Bone marrow (tissue), 2 donors: ENCODE measurements at places on chromosomes 3 and 15.

GRCh38 chr3:4834403-4834866 lies 144.8 kb upstream of the BHLHE40 start:
- DNase-seq = no peak

GRCh38 chr3:30042274-30042859 lies 564.0 kb upstream of the TGFBR2 start:
- DNase-seq = peak; percentile 55

DNA sequence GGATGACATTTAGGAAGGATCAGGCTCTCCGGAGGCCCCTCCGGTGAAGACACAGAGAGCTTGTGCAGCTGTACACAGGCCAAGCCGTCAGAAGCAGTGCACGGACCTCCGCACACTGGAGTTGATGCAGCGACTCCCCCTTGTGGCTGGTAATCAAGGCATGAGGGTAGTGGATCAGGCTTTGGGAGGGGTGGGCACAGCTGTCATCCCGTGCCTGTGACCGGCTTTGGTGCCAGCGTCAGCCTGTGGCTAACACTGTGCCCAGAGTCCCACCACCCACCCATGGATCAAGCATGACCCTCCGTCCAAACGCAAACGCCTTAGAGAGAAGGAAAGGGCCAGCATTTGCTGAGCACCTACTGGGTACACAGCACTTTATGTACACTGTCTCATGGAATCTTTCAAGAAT lies 8.2 kb upstream of the GRIP2 start:
- DNase-seq = peak; percentile 35

DNA sequence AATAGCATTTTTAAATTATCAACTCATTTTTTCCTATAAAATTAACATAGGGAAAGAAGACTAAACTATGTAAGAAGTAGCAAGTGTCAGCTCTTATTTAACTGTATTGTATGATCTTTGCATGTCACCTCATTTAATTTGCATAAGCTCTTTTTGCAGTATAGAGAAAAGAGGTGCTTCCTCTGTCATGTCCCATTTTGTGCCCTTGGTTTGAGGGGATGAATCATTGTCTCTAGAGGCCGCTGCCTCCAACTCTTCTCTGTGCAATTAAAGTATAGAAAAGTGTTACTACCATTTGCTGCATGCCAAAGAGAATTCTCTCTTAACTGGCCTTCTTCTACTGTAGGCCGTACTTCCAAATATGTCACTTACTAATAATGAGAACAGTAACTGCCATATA lies 93.4 kb downstream of the LRRC28 start:
- DNase-seq = no peak

DNA sequence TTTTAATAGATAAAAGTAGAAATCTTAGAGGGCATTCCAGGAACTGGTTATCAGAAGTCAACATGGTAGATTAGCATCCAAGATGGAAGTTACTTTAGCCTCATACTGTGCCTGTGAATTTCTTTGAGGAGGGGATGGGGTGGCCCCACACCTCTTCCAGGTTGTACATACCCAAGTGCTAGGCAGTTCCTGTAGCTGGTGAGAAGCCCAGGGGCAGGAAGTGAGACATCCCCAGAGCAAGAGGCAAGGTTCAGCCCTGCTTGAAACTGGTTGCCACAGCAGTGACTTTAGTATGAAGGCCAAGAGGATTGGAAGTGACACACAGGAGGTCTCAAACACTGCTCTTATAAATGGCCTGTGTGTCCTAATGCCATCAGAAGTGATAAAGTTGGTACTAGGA lies 11.9 kb downstream of the GTPBP8 start:
- DNase-seq = no peak

DNA sequence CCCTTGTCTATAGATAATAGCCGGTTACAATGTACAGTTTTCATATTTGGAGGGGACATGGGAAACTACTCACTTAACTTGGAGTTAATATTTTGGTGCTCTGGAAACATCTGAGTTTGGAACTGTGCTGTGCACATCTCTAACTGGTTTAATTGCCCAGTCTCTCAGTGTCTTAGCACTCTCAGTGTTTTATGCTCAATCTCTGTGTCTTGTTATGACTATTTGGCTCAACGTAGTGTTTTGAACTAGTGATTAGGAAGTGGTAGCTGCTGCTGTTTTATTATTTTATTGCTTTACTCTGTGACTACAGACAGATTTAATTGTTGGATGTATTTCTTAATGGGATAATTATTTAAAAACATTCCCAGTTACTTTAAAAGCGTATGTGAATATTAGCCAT lies 17.0 kb downstream of the FNDC3B start:
- DNase-seq = no peak

- no peak for DNase-seq
Measured at GRCh38 chr15:26525096-26525495, 247.8 kb downstream of the GABRB3 start.

DNA sequence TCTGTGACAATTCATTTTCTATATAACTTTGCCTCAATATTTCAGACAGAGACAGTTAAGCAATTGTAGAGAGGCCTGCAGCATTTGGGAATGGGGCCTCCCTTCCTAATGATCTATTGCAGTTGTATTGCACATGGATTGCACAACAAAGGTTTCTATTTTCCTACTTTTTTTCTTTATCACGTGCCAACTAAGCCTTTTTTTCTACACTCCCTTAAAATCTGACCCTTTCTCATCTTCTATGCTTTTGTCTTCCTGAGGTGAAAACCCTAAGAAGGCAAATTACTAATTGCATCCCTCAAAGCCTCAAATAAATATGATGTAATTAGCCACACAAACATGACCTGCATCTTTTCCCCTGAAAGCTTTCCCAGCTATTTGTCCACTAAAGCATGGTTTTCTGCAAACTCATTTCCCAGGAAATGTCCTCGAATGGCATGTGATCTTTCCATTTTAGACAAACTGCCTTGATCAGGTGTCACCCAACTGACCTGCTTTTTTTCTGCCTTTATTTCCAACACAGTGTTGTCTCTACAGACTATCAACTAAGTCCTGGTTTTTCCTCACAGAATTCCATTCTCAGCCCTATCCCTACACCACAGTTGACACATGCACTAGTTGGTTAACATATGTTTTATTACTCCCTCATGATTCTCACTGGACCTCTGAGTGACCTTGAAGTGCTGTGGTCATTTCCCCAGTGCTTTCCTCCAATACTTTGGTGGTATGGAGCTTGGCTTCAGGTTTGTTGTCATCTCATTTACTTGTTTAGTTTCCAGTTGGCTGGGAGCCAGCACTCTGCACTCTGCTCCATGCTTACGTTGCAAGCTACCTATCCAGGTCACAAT lies 31.9 kb upstream of the TSC22D2 start:
- no peak for DNase-seq

DNA sequence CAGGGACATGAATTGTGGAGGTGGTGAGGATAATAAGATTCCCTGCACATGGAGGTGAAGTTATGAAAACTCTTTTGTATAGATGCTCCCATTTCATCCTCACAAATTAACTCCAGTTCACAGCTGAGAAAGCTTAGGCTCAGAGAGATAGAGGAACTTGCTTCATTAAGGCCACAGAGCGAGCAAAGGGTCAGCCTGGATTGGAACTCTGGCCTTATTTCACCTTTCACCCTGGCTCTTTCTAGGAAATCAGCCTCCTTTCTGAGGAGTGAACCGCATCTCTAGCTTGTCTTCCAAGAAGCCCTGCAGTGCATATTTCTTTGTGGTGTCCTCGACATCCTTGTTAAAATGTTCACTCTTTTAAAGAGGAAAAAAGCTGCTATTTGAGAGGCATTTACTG lies 58.0 kb upstream of the SLC25A26 start:
- DNase-seq = no peak

DNA sequence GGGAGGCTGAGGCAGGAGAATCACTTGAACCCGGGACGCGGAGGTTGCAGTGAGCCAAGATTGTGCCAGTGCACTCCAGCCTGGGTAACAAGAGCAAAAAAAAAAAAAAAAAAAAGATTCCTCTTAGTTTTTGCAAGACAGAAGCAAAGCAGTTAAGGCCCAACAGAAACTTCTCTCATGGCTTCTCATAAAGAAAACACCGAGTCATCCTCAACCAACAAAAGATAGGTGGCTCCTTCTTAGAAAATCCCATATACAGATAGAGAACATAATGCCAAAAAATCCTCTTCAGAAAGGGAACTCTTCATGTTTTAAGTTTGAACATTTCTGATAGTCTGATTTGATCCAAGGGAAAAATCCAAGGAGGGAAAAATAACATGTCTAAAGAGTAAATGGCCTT lies 12.5 kb upstream of the SKIL start:
- no peak for DNase-seq

DNA sequence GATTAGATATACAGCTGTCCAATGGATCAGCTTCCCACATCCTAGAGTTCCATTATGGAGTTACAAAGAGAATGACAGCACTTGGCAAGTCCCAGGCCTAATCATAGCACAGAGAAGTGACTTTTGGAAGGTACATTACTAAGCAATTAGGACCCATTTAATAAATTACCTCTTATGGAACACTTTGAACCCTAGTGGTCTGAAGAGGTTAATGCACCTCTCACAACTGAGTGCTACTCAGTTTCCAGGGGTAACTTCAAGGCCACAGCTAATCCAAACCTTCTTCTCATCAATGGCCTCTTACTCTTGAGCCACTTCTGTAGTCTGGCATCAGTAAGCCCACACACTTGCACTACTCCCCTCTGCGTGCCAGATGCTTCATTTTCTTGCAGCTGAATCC lies 34.9 kb upstream of the MEIS2 start:
- DNase-seq = no peak

GRCh38 chr3:54360320-54360719 lies 238.0 kb downstream of the CACNA2D3 start:
- no peak for DNase-seq

DNA sequence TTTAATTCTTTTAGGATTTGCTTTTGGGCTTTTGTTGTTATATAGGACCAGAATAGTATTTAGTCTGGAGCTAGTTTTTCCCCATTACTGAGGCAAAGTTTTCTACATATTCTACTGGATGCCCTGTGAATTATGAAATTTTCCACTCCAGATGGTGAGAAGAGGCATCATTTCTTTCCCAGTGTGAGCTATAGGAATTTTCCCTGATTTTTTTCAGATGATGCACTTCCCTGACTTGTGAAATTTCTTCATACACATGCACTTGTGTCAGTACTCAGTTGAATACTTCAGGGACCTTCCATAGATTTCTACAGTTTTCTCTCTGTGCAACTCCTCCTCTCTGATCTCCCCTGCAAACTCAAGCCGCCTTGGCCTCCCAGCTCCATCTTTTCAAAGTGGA lies 73.7 kb upstream of the SLCO2A1 start:
- DNase-seq = no peak

DNA sequence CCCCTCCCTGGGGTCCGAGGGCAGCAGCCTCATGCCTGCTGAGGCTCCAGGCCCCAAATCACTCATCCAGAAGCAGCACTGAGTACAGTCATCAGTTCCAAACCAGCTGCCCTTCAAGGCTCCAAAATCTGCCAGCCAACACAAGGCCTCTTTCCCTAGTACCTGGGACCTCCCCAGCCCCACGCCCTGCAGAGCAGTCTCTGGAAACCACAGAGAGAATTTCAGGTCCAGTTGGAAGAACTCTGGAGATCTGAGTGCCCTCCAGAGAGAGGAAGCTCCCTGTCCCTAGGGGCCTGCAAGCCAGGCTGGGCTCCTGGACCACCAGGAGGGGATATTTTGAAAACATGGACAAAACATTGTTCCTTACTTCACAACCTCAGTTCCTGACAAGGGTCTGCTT lies 26.2 kb downstream of the TKT start:
- no peak for DNase-seq

GRCh38 chr3:138775254-138775595 lies 59.5 kb downstream of the PIK3CB start:
- DNase-seq = no peak

GRCh38 chr3:58161435-58162398 lies 49.1 kb downstream of the DNASE1L3 start:
- DNase-seq = no peak
